ENCODE measurements at places on chromosomes 7 and 10.

DNA sequence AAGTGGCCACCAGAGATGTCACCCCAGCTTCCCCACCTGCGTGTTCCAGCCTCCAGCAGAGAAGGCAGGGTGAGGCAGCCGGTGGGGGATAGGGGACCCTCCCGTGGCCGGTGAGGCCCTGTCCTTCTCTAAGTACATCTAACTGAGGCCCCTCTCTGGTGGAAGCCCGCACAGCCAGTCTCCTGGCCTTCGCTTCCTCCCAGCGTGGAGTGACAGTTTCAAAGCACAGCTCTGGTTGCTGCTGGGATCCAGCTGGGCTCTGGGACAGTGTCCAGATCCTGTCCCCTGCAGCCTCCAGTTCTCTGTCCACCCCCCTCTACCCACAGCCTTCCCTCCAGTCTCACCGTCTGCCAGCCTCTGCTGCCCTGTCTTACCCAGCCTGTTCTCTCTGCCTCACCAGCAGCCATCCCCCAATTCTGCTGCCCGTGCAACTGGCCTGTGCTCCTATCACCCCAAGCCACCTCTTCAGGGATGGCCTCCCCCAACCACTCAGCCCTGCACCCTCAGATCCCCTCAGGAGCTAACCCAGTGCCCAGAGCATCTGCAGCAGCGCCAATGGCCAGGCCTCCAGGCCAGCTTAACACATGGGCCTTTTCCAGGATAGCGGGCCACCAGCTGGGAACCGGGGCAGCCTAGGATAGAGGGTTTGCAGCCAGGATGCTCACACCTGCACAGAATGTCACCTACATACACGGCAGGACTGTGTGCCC lies 16.3 kb upstream of the SH2B2 start:
- DNase-seq: no peak

GRCh38 chr10:111360260-111360925 lies 283.6 kb downstream of the ADRA2A start:
- peak; percentile 63 for DNase-seq

GRCh38 chr10:59887972-59888640 lies 18.2 kb downstream of the CCDC6 start:
- no peak for DNase-seq

DNA sequence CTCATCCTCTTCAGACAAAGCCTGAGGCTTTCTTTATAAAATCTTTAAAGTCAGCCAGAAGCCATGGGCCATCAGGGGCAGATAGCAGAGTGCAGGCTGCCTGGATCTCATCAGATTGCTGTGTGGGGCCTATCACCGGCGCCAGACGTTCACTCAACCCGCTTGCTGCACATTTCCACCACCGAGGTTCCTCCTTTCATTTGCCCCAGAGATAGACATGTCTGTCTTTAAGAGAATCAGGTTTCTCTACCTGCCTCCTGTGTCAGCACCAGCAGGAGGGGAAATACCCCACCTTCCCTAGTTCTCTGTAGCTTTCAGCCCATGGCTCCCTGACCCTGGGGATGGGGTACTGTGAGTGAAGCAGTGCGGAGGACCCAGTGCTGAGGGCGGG lies 22.0 kb downstream of the SLC18A2 start:
- DNase-seq: no peak

- no peak for DNase-seq
These were observed 126.8 kb downstream of the MAD1L1 start for GRCh38 chr7:2105917-2106316.

DNA sequence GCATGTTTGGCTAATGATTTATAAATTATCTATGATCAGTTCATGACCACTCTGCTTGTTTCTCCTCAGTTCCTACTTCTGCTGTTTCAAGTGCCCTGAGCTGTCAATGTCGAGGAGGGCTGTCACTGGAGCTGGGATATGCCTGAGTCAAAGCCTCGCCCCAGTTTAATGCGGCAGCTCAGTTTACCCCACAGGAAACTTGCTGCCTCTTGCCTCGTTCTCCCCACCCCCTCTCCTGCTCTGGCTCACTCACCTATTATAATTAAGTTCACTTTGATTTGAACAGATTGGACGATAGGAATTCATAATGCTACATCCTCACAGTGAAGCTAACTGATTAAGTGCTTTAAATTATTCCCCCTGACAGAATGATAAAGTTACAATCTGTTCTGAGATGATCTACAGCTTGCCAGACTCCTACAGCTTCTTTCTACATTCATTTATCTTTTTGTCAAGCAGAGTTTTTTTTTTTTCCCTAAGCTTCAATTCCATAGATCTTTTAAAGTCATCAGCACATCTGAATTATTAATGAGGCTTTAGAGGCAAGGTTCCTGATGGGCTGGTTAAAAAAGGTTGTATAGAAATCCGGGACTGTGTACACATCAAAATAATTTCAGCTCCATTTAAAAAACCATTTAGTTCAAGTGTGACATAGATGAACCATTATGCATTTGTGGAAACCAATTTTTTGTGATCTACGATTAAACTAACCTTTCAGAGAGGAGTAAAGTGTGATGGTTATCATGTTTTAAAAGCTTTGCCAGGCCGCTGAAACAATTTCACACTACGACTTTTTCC lies 758.3 kb downstream of the KCNMA1 start:
- no peak for DNase-seq

DNA sequence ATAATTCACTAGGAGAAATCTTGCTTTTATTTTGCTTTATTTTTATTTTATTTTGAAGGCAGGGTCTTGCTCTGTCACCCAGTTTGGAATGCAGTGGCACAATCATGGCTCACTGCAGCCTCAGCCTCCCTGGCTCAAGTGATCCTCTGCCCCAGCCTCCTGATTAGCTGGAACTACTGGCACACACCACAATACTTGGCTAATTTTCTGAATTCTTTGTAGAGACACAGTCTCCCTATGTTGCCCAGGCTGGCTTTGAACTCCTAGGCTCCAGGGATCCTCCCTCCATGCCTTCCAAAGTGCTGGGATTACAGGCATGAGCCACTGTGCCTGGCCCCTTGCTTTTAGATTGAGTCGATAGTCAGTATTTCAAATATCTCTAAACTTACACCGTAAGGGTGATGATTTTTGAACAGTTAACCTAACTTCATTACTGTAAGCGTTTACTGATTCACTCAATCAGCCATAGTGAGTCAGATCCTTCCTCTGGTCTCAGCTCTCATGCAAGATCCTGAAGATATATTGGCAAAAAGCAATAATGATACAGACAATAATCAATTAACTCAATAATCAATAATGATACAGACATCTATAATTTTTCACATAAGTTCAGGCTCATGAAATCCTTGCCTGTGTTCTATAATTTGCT lies 239.5 kb downstream of the KIAA1217 start:
- no peak for DNase-seq
